ENCODE measurements at places on chromosomes 12 and 14.

DNA sequence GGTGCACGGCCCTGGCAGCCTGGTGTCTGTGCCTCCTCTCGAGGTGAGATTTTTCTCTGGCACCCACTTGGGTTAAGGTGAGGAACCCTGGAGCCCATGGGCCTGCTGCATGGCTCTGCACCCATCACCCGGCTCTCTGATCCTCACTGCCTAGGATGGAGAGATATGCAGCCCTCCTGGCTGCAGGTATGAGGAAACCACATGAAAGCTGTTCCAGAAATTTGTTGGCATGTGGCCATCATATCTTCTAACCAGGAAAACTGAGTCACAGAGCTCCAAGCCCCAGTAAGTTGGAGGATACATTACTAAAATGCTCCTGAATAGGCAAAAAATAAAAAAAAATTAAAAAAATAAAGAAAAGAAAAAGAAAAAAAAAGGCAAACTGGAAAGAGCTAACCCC is 39.3 kb upstream of the DDX11 start:
- no peak for DNase-seq

DNA sequence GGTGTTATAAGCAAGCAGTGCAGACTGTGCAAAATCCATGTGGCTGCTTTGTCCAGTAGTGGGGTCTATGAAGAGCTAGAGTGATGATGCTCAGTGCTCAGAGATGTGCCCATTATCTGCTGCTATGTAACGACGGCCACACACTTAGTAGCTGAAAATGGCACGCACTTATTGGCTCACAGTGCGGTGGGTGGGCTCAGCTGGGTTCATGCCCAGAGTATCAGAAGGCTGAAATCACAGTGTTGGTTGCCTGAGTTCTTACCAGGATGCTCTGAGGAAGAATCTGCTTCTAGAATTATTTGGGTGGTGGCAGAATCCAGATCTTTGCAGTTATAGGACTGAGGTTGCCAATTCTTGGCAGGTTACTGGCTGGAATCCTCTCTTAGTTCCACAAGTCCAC is 124.7 kb downstream of the SLC15A4 start:
- DNase-seq = no peak

DNA sequence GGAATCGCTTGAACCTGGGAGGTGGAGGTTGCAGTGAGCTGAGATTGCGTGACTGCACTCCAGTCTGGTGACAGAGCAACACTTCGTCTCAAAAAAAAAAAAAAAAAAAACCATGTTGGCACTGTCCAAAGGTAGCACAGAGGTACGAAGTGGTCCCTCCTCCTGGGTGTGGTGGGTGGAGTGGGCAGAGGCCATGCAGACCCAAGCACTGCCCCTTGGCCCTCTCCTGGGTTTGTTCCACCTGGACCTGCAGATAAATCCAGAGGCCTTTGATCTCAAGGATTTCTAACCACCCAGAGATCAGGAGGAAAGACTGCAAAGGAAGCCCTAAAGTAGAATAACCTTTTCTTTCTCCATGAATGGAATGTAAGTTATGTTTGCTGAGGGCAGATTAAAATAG is 8.7 kb upstream of the GALNT6 start:
- DNase-seq = no peak

DNA sequence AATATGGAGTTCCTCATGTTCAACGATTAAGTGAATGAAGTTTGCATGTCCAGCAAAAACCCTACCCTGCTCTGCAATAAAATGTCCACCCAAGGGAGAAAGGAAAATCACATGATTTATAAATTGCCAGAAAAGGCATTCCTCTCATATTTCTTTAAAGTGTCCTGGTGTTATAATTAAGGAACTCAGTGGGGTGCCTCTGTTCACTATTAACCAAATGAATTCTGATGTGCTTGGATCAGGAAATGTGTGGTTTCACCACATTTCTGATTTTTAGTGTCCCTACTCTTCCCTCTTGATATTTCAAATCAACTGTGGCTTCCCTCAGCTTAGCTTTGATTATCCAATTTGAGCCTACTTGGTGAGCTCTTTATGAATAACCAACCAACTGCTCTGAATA is 208.1 kb downstream of the PHLDA1 start:
- no peak for DNase-seq

DNA sequence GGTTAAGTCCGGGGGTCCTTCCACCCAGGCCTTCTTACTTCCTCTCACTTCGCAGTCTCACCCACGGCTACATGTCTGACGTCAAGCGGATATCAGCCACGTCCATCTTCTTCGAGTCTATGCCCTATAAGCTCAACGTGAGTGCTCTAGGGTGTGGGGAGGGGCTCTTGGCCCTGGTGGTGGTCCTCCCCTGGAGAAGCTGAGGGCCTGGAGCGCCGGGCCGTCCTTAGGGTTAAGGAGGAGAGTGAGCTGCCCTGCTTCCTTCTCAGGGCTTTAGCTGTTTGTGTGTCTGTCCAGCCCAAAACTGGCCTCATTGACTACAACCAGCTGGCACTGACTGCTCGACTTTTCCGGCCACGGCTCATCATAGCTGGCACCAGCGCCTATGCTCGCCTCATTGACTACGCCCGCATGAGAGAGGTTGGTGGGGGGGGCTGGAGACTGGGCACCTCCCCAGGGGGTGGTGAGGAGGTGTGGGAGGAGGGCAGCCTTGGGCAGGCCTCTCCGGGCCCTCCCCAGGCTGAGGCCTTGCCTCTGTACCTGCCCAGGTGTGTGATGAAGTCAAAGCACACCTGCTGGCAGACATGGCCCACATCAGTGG is 2.7 kb downstream of the SHMT2 start:
- DNase-seq = no peak

- DNase-seq = no peak
These were observed 9.7 kb downstream of the SLC25A47 start for GRCh38 chr14:100332797-100333196.

DNA sequence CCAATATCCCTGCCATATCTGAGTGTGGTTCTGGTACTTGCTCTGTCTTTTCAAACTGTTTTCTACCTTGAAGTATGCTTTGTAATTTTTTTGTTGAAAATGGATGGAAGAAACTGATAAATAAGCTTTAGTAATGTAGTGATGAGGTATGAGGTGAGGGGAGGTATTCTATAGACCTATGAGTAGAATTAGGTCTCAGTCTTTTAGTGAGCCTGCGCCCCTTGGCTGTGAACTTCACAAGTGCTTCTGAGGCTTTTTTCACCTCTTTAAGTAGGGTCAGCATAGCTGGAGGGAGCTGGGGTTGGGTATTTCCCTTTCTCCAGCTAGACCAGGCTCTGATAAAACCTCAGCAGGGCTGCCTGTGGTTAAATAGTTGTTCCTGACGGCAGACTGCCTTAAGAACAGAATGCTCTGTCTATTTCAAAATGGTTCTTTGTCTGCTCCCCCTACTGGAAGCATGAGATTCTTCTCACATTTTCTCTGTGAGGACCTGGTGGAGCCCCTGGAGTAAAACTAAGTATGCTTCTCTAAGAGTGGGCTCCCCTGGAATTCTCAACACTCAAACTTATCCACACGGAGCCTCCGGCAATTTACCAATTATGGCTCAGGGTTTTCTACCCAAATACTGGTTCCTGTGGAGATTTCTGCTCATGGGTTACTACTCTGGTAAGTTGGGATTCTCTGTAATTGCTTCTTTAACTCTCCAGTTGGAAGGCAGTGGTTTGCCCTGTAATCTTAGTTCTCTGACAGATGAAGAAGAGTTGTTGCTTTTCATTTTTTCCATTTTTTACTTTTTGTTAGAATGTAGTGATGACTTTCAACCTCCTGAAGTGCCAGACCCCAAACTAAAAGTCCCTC is 13.1 kb downstream of the KRT5 start:
- DNase-seq = no peak

- no peak for DNase-seq
These were observed 75.1 kb downstream of the MED13L start for GRCh38 chr12:116202433-116202832.

DNA sequence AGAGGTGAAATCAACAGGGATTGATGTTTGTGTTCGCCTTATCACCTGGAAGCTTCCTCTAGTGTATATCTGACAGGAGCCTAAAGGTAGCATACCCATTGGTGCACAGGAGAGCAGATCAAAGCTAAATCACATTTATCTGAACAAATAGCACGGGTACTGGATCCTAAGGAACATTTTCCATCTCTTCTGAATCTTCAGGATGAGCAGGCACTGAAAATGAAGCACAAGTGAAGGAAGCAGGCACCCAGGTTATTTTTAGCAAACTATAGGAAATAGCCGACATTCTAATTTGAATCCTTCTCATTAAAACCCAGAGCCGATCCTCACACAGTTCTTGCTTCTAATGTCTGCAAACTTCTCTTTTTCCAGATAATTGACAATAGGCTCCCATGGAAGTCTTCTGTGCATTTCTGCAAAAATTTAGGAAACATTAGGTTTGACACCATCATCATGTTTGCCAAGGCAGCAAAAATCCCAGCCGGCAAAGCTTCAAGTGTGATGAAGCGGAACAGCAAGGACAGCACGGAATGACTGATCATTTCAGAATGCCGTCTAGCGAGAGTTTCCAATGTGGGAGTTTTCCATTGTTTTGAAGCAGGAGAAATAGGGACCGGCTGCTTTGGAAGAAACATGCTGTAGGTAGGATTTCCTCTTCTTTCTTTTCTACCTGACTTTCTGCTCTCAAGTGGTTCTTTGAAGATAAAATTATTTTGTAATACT is 24.3 kb upstream of the RGS6 start:
- no peak for DNase-seq

GRCh38 chr12:30952015-30952414 is 25.5 kb downstream of the TSPAN11 start:
- DNase-seq = no peak

GRCh38 chr12:93889516-93890212 is 212.5 kb downstream of the CRADD start:
- DNase-seq = no peak

- DNase-seq = no peak
These were observed 19.2 kb upstream of the PPP1R12A start for GRCh38 chr12:79954037-79954610.

DNA sequence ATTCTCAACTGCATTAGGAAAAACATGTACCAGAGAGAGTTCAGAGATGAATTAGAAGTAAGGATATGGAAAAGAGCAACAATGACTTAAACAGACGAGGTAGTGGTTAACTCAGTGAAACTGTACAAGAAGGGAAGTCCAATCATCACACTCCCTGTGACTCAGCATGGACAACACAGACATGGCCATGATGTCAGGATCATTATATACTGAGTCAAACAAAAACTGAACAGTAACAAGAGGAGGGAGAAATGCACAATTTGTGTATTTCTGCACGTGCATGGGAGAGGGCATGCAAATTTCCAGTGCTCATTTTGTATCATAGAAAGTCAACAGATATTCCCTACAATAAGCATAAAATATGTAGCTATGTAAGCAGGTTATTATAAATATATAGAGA is 1037.8 kb downstream of the BCL11B start:
- no peak for DNase-seq

DNA sequence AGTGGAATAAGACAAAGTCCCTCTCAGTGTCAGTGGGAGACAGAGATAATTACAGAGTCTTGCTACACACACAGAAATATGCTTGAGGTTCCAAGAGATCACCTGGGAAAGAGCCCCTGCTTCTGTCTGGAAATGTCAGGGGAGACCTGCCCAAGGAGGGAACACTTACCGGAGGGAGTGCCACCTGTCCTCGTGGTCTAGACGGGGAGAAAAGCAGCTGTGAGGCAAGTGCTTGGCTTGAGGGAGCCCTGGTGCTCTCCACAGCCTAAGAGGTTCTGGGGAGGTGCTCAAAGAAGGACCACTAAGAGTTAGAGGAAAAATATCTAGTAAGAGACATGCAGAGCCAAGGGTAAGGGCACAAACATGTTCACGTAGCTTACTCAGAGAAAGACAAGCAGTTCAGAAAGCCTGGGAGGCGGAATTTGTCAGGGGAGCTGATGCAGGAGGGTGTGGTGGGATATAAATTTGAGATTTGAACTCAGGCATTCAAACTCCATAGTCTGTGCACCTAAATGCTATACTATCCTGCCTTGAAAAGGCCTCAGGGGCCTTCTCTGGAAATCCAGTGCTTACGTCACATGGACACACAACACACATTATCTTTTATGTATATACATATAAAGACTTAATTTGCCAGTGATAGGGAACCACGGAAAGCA is 38.2 kb upstream of the GNPNAT1 start:
- no peak for DNase-seq

- no peak for DNase-seq
These were observed at the start of gene SPTB for GRCh38 chr14:64879635-64880220. Gene SPTB (minus strand): TSS chr14:64879907. CDS start chr14:64823094, 56,813 bp downstream.

- no peak for DNase-seq
These were observed 189.1 kb downstream of the MON2 start for GRCh38 chr12:62655666-62656151.

- no peak for DNase-seq
These were observed 162.7 kb downstream of the ETV6 start for GRCh38 chr12:11812241-11812585.

- DNase-seq = no peak
These were observed 40.9 kb downstream of the RTN1 start for GRCh38 chr14:59829469-59830337.

DNA sequence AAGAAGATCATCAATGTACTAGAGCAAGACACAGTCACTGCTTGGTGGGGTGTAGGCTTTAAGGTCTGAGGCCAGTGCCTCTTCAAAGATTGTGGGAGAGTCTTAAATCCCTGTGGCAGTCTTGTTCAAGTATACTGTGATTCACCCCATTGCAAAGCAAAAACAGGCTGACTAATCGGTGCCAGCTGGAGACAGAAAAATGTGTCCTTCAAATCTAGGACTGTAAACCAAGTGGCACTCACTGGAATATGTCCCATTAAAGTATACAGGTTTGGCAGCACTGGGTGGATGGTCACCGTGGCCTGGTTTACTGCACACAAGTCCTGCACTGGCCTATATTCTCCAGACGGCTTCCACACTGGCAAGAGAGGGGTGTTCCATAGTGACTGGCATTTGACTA is 1315.3 kb downstream of the TMEM121 start:
- DNase-seq = no peak

GRCh38 chr14:99125616-99126431 is 146.2 kb downstream of the BCL11B start:
- DNase-seq = no peak

GRCh38 chr14:33570694-33571310 is 380.1 kb downstream of the EGLN3 start:
- DNase-seq = no peak

DNA sequence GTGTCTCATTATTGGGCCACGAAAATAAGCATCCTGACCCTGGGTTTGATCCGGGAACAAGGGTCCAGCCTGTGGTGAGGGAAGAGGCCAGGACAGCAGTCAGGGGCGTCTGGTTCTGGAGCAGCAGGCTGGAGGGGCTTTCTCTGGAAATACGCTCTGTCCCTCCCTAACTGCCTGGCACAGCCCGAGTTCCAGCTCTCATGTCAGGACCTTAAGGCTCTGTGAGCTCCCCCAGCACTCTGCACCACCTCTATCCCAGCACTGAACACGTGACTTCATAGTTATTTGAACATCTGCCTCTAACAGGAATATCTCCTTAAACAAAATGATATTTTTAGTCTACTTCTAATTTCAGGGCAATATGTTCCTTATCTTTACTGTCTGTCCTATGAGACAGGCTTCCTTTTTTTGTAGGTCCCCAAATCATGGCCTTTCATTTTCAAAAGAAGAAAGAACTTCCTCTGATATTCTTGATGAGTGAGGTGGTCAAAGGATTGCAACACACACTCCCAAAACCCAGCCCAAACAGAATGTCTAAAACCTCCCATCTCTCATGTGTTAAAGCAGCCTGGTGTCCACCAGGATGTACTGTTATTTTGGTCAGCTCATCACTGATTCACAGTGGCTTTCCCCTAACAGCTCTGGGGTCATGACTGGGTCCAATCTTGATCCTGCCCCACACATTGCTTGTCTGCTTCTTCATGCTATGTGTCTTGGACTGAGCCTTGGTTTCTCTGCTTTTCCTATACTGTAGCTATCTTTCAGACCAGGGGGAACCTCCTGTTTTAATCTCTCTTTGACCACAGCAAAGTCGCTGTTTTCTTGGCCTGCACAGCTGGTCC is 9.7 kb downstream of the AQP6 start:
- no peak for DNase-seq
